ENCODE measurements at places on chromosomes 7 and 10.

- no peak for DNase-seq
Measured at GRCh38 chr7:1852517-1853430, 182.7 kb downstream of the ELFN1 start.

DNA sequence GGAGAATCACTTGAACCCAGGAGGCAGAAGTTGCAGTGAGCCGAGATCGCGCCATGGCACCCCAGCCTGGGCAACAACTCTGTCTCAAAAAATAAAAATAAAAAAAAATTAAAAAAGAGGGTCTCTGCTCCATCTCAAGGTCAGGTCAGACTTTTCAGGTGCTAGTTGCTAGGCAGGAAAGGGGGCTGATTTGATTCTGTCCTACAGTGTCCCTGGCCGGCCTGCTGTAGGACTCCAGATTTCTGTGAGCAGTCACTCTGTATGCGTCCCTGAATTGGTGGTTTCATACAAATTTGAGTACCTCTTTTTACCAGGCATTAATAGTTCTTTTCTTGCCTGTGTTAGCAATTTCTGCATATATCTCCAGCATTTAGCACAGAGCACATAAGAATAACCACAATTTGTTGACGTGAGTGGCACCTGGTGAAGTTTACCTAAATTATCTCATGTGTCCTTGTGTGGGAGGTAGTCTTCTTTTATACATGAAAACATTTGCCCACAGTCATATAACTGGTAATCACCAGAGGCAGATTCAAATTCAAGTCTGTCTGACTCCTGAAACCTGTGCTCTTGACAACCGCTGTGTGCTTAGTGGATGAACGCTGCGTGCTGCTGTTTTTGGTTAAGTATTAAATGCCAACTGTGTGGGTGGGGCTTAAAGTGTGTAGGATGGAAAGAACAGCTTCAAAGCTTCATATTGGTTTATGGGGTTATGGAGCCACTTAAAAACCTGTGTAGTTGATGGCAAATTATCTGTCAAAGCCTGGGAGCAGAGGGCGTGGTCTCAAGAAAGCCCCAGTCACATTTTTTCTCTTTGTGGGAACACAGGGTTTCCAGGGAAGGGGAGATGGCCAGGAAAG is 3.2 kb upstream of the ZNF775 start:
- no peak for DNase-seq

DNA sequence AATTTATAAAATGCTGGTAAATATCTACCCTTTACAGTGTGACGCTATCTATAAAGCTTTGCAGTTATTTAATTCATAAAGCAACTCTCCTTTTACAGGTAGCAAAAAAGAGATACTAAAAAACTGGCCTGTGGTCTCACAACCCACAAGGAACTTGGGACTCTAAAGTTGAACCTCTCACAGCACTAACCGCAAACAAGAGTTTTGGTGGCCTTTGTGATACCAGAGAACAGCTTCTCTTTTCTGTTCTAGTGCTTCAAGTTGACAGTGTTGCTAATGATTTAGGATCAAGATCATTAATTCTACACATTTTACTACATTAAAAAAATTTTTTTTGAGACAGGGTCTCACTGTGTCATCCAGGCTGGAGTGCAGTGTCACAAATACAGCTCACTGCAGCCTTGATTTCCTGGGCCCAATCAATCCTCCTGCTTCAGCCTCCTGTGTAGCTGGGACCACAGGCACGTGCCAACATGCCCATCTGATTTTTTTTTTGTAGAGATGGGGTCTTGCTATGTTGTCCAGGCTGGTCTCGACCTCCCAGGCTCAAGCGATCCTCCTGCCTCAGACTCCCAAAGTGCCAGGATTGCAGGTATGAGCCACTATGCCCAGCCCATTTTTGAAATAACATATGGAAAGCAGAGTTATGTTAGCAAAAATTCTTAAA is 56.0 kb upstream of the ST8SIA6 start:
- DNase-seq: no peak

DNA sequence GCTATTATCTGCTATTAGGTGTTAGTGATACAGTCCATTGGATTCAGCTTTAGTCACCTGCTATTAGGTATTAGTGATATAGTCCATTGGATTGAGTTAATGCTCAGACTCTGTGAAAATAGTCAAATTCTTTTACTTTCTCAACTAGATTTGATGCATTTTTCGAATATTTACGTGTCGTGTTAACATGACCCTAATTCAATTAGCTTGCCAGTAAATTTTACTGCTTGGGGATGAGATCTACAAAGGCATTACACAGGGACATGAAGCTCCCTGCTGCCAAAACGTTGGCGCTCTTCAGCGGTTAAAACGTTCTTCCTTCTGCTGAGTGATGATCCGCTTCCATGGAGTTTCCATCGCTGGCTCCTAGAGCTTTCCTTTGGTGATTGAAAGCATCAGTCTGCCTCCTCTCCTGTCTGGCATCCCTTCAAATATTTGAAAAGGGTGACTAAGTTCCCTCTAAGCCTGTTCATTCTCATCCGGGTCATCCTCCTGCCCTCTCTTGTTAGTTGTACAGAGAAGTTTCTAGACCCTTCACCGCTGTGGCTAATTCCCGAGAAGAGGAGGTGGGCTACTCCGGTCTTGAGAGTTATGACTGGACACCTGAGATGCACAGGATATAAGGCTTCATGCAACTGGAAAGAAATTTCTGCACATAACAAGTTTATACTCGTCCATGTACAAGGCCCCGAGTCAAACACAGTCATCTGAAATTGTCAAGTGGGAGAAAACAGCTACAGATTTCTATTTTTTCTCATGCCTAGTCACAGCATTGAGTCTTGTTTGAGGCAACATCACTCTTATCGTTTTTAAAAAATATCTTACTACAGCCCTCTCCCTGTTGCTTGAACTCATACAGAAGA is 254.0 kb downstream of the KLF6 start:
- no peak for DNase-seq

GRCh38 chr10:116699471-116700150 is 42.8 kb downstream of the HSPA12A start:
- DNase-seq: no peak

- DNase-seq: no peak
Measured at GRCh38 chr7:45055594-45056219, 33.1 kb downstream of the NACAD start.

GRCh38 chr7:118052336-118052735 is 131.6 kb upstream of the LSM8 start:
- DNase-seq: no peak

- no peak for DNase-seq
Measured at GRCh38 chr10:104433669-104434068, 80.0 kb downstream of the CFAP58 start.

DNA sequence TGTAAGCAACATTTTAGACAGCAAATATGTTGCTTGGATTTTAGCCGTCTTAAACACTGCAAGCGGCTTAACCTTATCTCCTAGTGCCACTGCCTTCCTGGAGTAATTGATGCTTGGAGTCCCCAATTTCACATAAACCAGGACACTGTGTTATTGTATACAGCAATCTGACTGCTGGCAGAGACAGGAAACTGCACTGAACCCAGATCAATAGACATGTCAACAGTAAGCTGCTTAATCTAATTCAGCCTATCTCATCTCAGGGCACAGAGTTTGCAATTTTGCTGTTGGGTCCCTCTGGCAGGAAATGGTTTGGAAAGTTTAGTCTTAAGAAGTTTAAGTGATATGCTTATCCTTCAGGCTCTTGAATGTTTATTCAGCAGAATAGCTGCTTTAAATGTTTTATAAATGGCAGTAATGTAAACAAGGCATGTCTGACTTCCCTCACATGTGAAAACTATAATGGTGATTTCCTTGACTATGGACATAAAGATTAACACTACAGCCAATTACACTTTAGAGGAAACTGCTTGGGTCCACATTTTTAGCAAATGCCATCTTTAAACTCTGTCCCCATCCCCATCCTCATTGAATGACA is 598.6 kb downstream of the PARD3 start:
- DNase-seq: no peak

GRCh38 chr10:15238555-15239335 is 70.3 kb upstream of the NMT2 start:
- DNase-seq: no peak

- DNase-seq: no peak
Measured at GRCh38 chr7:138975343-138976104, 5.7 kb downstream of the KIAA1549 start.

DNA sequence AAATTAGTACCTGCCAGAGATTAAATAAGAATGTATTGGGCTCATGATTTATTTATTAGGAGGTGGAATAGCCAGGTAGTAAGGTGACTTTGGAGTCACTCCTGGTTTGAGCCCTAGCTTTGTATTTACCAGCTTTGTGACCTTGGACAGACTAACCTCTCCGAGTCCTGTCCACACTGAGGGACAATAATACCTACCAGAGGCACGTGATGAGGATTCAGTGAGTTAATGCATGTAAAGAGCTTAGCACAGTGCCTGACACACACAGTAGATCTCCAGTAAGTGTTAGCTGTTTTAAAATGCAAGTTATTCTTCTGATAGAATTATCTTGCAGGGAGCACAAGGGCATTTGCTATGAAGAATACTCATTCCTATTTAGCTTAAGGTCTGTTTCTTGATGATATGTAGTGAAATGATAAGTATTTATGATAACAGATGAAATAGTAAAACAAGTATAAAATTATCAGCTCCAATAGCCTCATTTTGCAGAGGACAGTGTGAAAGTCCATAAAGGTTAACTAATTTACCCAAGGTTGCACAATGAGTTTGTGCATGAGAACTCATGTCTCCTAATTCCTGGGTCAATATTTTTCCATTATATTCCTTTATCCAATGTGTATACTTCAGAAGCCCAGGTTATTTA is 36.4 kb downstream of the RABGEF1 start:
- DNase-seq: no peak

GRCh38 chr7:148487912-148488311 is 102.7 kb upstream of the C7orf33 start:
- no peak for DNase-seq

GRCh38 chr10:17006631-17007417 is 122.8 kb downstream of the CUBN start:
- no peak for DNase-seq

DNA sequence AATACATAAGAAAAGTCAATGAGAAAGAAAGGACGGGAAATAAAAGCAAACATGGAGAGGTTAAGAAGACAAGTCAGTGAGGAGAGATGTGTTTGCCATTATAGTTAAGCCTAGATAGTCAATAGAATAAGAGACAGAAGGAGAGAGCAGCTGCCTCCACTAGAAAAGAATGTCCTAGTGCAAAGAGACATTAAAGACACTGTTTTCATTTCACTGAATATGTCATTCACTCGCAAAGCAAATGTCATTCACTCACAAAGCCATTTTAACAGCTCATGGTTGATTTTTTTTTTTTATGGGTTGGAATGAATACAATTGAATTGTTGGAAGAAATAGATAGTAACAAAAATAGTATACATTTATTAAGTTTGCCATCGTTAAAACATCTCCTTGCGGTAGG is 1007.6 kb downstream of the DNAJB9 start:
- DNase-seq: no peak

DNA sequence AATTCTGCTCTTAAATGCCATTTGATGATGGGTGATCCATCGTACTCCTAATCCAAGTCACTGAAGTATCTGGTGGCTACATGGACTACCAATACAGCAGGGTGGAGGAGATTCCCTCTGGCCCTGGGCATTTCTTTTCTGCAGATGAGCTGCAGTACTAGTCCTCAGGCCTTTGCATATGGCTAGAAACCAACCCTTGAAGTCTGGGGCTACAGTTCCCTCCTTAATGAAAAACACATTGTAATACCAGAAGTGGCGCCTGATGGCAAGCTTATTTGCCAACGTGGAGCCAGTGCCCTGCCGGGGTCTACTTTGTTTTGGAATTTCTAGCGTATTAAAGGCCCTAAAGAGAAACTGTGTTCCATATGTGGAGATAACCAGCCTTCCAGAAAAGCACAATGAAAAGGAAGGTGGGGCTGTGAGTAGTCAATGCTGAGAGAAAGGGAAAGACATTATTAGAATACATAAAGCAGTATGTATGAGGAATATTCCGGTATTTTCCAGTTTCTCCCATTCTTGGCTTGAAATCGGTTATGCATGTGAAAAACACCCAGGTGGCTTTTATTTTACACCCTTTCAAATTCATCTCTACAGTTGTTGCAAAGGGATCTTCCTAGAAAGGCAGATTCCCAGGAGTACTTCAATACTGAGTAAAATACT is 368.8 kb downstream of the PRPF18 start:
- DNase-seq: no peak

DNA sequence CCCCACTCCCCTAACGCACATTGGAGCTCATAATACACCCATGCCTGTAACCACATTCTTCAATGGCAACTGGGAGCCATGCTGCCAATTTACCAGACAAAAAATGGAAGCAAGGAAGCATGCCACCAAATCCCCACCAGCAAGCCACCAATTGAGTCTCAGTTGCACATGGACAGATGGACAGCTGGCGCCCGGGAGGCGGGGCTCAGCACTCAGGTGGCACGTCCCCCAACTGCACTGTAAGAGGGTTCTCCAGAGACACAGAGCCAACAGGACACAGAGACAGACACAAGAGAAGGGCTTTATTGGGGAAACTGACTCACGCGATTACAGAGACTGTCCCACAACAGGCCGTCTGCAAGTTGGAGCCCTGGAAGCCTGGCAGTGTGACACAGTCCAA is 2.5 kb downstream of the MAD1L1 start:
- DNase-seq: no peak

GRCh38 chr7:108436906-108437305 is 19.3 kb downstream of the NRCAM start:
- DNase-seq: no peak

DNA sequence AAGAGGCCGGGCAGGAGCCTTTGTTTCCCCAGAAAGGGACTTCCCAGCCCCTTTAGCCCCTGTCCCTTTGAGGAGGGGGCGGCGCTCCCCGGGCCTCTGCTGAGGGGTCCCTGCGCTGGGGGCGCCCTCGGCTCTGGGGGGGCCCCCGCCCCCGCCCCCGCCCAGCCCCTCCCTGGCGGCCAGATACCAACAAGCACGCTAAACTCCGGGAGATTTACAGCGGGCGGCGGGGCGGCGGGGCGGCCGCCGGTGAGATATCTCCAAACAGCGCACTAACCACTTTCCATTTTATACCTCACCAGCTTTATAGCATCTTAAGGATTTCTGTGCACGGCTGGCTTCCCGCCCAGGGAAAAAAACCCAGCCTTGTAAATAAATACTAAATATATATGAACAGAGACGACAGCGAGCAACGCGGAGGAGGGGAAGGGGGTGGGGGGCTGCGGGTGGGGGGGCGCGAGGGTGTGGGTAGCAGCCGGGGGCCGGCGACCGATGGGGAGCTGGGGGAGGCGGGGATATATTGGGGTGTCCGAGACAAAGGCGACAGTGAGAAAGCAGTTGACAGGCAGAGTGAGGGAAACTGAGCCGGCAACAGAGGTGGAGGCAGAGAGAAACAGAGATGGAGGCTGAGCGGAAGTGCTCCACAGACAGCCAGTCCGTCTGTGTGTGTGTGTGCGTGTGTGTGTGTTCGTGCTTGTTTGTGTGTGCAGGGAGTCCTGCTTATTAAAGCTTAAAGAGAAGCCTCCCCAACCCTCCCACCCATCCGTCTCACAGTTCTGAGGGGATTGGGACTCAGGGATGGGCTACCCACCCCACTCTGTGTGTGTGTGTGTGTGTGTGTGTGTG is 85.8 kb downstream of the HIF1AN start:
- DNase-seq: no peak

- DNase-seq: no peak
Measured at GRCh38 chr10:78336402-78336791, 302.7 kb downstream of the RPS24 start.

All from RWPE1 (cell line).